Activated gamma-delta T cell treated with Interleukin-2 at 50 U/mL for 16 hours (primary cell): ENCODE measurements at places on chromosomes 3 and 15.

DNA sequence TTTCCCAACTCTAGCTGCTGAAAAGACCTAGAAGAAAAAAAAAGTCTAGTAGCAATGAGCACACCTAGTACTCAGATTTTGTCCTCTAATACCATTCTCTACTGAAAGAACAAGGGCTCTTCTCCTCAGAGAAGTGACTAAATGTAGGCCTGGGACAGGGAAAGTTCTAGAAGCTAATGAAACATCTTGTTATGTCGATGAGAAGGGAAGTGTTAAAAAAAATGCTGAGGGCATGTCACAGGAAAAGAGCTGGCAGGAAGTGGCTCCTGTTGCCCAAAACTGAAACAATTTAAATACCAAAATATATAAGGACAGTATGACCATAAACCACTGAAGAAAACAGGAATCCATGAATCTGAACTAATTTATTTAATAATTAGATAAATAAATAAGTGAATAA is 581.4 kb upstream of the TBL1XR1 start:
- no peak for DNase-seq

GRCh38 chr3:120741837-120742197 is 499 bp downstream of the RABL3 start:
- DNase-seq: no peak

DNA sequence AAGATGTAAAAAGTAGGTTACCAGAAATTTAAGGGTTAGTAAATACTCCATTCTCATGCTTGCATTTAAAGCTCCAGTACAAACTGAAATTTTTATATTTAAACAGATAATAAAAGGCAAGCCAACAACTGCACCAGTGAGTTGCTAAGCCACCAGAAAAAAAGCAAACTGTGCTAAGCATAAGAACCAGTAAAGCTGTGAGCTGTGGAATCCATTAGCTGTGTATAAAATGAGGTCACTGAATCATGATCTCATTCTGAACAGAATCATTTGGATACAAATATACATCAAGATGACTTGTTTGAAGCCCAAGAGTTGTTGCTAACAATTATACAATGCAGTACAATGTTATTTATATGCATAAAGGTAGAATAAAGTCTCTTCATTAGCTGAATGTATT is 1312.2 kb downstream of the SI start:
- DNase-seq: no peak

DNA sequence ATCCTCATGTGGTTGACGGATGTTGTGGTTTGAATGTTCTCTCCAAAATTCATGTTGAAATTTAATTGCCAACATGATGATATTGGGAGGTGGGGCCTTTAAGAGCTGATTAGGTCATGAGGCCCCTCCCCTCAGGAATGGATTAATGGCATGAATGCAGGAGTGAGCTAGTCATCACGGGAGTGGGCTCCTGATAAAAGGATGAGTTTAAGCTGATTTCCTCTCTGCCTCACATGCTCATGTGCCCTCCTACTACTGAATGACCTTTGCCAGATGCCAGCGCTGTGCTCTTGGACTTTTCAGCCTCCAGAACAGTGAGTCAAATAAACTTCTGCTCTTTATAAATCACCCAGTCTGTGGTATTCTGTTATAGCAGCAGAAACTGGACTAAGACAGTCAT is 111.2 kb downstream of the MYO5A start:
- no peak for DNase-seq

DNA sequence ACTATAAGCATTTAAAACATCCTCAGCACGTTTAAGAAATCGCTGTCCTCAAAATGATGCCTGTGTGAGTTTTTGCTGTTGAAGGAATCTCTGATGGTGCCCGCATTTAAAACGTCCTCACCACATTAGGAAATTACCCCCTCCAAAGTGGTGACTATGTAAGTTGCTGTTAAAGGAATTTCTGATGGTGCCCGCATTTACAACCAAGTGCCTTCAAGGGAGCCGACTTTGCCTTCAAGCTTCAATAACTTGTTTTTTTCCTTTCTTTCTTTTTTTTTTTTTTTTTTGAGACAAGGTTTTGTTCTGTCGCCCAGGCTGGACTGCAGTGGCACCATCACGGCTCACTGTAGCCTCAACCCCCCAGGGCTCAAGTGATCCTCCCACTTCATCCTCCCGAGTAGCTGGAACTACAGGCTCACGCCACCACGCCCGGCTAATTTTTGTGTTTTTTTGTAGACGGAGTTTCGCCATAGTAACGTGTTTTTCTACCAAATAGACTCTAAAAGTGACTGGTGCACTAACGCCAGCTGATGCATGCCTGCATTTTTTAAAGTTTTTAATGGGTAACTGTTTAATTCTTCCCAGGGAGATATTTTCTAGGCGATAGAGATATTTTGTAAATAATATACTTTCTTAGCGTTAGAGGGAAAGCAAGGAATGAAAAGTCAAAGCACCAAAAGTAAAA is 19.0 kb upstream of the TSEN2 start:
- no peak for DNase-seq

DNA sequence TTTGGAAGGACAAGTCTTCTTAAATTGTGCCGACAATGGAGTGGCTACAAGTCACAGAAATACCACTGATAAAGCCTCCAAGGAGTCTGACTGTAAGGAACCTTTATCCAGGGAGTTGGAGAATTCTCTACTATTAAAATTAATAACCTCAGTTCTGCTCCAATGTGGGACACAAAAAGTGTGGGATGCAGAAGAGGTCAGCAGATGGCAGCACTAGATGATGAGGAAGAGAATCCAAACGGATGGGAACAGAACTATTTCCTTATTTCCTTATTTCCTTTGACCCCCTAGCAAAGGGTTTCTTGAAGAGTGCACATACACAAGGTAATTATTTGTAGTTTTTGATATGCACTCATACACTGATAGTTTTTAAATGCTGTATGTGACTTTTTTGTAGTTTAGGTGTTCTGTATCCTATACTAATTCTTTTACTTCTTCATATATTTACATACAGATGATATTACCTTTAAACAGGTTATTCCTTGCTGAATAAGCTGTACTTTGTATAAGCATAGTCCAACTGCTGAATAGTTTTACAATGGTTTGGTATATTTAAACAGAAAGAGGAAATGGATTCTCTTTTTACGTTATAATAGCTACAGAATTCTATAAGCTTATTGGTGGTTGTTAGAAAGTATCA is 25.6 kb upstream of the NLGN1 start:
- DNase-seq: no peak

DNA sequence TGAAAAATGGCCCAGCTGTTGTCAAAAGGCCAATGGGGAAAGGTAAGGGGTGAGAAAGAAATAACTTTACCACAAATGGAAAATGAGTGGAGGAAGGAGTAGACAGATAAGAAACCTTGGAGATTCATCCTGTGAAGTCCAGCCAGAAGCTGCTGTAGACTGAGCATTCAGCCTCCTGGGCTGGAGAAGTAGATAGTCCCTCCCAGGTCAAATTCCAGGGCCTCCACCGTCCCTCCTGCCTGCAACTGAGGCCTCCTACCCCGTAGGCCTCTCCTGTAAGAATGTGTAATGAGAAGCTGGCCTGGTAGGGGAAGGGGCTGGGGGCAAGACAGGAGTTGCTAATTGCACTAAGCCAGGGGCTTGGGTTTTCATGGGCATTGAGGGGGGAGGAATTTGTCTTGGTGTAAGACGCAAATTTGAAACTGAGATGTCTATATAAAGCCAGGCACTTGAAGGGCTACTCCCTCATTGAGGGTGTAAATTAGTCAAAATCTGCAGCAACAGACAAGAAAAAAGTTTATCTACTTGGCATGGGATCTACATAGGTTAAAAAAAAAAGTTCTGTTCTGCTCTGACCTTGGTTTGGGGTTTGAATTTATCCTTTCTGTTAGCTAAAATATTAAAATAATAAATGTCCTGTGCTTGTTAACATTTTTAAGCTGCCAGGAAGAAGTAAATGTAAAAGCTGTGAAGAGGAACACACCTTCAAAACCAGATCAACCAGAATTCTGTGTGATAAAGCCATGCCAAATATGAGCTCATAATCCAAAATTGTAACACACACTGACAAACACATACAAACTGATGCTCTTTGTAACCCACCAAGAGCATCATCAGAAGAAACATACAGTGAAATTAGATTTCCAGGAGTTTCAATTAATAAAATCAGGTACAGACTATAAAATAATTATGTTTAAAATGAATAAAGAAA is 1.7 kb upstream of the RBP2 start:
- no peak for DNase-seq

DNA sequence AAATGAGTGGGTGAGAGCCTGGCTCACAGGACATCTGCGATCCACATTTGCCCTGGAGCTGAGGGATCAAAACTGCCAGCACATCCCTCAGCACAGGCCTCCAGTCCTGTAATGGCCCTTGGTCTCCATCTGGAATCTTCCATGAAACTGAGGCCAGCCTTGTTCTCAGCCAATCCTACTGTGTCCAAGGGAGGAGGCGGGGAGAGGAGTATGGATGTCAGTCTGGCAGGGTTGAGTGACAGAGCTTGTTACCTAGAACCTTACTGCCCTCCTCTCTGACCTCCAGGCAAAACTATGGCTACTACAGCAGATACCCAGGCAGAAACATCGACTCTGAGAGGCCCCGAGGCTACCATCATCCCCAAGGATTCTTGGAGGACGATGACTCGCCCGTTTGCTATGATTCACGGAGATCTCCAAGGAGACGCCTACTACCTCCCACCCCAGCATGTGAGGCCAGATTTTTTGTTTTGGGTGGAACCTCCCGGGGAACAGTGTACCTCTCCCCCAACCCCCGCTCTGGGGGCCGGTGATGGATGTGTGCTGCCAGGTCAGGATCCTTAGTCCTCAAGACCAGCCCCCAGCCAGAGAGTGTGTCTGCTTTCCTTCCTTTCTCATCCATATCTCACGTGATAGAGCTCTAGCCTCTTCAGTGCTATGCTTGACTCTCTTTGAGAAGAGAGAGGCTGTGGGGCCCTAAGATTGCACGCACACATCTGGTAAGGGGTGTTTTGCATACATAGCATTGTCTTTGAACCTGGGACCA is 41.3 kb downstream of the CHDH start:
- no peak for DNase-seq

DNA sequence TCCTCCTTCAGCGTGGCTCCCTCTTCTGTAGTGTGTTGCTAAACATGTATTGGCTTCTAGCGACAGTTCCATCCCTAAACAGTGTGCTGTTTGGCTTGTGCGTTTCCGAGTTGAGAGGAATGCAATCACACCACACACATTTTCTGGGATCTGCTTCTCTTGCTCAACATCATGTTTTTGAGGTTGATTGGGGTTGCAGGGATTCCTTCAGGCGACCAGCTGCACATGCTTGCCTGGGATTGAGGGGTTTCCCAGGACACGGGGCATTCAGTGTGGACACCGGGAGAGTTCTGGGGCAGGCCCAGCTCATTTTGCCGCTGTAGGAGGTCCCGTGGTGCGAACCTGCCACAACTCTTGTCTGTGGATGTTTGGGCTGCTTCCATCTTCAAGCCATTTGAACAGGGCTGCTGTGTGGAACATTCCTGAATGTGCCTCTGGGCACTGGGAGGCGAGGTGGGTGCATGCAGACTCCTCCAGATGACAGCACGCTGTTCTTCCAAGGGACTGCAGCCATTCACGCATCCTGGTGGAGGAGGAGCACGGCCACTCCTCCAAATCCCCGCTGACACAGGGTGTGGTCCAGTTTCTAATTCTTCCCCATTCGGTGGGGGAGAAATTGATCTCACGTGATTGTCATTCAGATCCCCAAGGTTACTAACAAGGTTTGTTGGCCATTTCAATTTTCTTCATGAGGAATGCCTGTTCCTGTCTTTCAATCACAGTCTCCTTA is 82.8 kb downstream of the PLXNA1 start:
- DNase-seq: no peak

DNA sequence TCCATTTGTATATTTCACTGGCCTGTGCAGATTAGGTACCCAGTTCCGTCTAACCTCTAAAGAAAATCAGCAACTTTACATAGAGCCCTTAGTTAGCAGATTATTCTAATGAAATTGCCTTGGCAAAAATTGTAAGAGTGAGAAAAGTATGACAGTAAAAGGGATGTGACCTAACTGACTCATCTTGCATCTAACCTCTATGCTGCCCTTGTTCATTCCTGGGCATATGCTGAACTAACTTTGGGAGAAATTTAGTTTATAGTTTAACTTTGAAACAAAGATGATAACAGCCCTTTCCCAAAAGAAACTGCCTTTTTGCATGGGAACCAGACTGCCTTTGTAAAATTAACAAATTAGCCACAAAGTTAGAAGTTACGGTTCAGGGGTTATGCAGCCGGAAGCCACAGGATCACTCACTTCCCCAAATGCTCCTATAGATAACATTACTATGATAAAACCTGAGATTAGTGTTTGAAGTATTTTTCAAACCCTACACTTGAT is 839.8 kb upstream of the ALCAM start:
- no peak for DNase-seq

DNA sequence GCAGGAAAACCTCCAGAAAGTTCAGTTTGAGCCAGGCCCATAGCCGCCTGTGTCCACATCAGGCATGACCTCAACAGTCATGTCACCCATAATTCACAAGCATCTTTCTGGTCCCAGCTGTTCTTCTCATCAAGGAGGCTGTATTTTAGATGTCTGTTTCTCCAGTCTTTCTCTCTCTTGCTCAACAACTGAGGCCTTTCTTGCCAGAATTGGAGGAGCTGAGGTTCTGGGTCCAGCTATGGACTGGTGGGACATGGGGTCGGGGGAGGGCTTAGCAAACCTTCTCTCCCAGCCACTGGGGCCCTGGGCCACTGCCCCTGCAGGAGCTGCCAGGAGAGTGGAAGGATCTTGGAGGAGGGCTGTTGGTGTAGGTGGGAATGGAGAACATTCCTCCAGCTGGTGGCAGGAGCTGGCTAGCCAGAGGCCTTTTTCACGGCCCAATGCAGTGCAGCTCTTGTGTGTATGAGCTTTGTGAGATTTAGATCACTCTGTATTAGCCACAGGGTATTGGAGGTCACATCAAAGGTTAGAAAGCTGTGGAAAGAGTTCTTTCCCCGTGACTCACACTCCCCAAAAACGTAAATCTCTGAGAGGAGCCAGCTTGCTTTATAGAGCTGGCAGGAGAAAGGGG is 23.5 kb downstream of the MAGEF1 start:
- DNase-seq: no peak

DNA sequence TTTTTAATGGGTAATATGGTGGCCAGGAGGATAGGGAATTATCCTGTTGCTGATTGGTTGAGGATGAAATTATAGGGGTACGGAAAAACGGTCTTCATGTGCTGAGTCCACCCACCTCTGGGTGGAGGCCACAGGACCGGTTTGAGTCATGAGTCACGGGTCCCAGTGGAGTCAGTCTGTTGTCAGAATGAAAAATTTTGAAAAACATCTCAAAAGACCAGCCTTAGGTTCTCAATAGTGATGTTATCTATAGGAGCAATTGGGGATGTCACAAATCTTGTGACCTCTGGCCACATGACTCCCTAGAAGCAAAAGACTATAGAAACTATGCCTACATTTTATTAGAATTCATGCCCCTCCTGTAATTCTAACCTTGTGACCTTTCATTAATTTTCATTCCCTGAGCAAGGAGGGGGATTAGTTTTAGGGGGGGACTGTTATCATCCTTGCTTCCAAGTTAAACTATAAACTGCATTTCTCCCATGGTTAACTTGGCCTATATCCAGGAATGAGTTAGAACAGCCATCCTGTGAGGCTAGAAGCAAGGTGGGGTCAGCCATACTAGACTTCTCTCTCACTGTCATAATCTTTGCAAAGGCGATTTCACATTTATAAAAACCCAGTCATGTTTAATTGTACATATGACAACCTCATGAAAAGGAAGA is 101.2 kb downstream of the TCF12 start:
- no peak for DNase-seq

- DNase-seq: no peak
Observed at GRCh38 chr3:114333180-114333922, 39.5 kb downstream of the TIGIT start.
